Stimulated activated CD8-positive, alpha-beta memory T cell treated with anti-CD3 and anti-CD28 coated beads, Interleukin-2, amount 100 ng/mL, for 48 hours (primary cell): ENCODE measurements at places on chromosomes 11 and 22.

GRCh38 chr22:49010901-49011300 is 816.8 kb downstream of the BRD1 start:
- no peak for DNase-seq

- no peak for DNase-seq
Observed at GRCh38 chr11:57001674-57002401, 13.1 kb downstream of the OR5AK2 start.

- DNase-seq: no peak
Observed at GRCh38 chr11:118740892-118741291, 50.1 kb downstream of the DDX6 start.

DNA sequence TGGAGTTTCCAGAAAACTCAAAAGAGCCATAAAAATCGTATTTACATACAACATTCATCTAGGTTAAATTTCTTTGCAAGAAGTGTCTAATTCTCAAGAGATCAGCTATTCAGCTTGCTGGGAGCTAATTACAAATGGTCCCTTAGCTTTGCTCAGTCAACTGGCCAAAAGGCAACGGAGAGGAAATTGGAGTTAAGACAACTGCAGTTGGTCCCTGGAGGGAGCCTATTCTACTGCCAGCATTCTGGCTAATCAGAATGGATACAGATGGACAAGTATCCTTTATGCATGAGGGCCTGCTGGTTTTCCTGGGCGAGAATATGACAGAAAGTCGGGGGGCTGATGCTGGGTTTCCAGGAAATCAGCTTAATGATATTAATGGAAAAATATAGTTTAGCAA is 45.5 kb downstream of the KCNJ1 start:
- no peak for DNase-seq

DNA sequence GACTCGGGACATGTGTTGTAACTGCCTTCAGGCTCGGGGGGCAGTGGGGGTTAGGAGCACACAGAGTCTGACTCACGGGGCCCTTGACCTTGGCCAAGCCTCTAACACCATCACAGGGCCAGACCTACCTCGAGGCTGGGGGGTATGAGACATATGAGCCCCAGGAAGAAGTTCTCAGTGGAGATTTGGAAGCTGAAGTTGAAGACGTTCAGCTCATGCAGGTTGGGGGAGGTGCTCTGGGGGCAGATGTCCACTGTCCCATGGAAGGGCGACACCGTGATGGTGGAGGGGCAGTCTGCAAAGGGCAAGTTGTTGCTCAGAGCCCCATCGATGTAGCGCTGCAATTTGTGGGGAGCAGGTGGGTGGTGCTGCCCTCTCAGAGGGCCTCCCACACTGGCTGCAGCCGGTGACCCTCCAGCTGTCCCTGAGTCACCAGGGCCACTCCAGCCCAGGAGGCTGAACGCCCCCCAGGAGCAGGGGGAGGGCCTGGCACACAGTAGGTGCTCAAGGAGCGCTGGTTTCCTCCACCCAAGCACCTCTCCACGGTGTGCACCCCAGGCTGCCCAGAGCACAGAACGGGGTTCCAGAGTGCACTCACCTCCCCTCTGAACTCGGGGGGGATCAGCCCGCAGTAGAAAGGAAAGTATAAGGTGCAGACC is 2.5 kb downstream of the PNPLA5 start:
- no peak for DNase-seq

- no peak for DNase-seq
Observed at GRCh38 chr11:84333221-84333620, 1047.1 kb upstream of the CCDC90B start.

DNA sequence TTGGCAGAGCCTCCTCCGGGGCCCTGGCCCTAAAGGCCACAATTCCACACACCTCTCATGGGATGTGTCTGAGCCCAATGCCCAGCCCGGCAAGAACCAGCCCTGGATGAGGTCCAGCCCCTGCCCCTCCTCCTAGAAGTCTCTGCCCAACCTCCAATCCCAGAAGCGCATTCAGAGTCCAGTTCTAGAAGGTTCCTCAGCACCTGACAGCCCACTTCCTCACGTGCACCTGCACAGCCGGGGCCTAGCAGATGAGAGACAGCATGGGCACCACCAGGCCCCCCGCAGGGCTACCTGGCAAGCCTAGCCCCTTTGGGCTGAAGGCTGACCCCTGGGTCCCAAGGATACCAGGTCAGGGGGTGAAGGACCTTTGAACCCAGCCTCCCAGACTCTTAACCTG is 11.5 kb upstream of the CDKN1C start:
- no peak for DNase-seq

- DNase-seq: no peak
Observed at GRCh38 chr11:83115026-83115425, 41.9 kb upstream of the PCF11 start.

DNA sequence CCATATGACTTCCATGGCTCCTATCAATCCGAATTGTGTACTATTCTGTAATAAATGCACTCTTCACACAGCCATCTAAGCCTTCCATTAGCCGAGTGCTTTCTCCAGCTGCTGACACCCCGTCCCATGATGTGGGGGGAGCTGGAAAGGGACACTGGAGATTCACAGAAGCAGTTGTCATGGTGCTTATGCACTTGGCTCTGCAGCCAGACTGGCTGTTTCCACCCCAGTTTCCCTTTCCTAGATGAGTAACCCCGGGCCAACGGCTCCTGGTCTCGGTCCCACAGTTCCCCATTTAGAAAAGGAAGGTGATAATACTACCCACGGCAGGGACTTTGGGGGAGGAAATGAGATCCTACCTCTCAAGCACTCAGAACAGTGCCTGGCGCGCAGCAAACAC is 244.9 kb upstream of the SYN3 start:
- DNase-seq: no peak

- no peak for DNase-seq
Observed at GRCh38 chr11:93845181-93846092, 5.0 kb downstream of the VSTM5 start.

- no peak for DNase-seq
Observed at GRCh38 chr11:86579406-86579731, 93.0 kb downstream of the ME3 start.

GRCh38 chr11:122440811-122441665 is 214.5 kb upstream of the UBASH3B start:
- DNase-seq: no peak

GRCh38 chr11:62909107-62909894 is 11.9 kb downstream of the CHRM1 start:
- no peak for DNase-seq

- DNase-seq: no peak
Observed at GRCh38 chr11:1333091-1333772, 23.8 kb upstream of the TOLLIP start.
